Activated CD4-positive, alpha-beta T cell treated with anti-CD3 and anti-CD28 coated beads for 1 hour (primary cell): ENCODE measurements at places on chromosomes 4 and X.

DNA sequence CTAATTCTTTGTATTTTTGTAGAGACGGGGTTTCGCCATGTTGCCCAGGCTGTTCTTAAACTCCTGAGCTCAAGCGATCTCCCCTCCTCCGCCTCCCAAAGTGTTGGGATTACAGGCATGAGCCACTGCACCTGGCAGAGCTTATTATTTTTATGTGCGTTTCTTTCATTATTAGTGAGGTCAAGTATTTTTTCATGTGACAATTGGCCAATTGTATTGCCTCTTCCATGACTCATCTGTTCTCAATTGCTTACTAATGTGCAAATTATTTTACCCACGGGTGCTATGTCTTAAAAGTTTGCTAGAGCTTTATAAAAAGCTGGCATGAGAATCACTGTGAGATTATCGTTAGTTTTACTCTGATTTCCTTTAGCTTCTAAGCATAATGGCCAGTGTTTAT is 13.0 kb upstream of the ARX start:
- no peak for DNase-seq

GRCh38 chrX:39601231-39602177 is 496.3 kb downstream of the BCOR start:
- DNase-seq = no peak

- no peak for DNase-seq
Measured at GRCh38 chr4:101862595-101862994, 72.1 kb downstream of the BANK1 start.

GRCh38 chrX:130118441-130119311 is 8.4 kb upstream of the ELF4 start:
- DNase-seq = no peak
